GM12891 (cell line): ENCODE measurements at places on chromosomes 16 and 17.

DNA sequence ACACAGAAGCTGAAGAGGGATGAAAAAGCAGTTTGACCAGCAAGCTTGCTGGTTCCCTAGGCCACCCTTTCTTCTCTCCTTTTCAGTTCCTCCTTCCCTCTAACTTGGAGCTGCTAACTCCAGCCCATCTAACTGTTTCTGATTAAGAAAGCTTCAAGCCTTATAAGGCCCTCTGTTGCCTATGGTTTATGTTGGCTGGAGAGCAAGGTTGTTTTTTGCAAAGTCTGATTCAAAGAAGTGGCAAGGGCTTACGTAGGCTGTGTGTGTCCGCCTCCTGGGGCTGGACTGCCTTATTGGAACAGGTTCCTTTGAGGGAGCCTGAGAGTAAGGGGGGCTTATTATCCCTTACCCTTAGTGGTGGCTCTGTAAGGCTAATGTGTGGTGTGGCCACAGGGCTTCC, 7.1 kb downstream of the AKAP1 start:
- DNase-seq, result no peak

- no peak for DNase-seq
Observed at GRCh38 chr17:17448076-17448475, 28.7 kb upstream of the MED9 start.

DNA sequence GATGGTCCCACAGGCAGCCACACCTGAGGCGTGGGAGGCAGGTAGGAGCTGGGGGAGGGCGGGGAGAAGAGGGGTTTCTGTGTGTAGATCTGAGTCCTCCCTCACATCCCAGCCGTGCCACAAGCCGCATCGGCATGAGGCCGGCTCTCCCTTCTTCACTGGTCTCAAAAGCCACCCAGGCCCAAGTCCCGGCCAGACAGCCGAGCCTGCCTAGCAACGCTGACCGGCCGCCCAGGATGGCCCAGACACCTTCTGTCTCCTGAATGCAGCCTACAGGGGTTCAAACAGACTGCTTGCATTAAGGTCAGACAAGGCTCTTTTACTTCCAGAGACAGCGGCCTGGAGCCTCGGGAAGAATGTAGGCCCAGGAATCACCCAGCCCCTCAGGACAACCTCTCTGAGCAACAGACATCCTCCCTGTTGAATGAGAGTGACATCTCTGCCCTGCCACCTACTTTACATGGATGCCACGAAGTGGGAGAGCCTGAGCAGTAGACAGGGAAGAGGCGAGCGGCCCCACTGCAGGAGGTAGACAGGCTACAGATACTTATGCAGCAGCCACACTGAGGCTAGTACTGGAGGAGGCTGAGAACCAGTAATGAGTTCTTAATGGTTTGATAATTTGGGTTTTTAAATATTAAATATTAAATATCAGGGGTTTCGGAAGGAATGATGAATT, 69.6 kb downstream of the N4BP1 start:
- DNase-seq, result no peak

DNA sequence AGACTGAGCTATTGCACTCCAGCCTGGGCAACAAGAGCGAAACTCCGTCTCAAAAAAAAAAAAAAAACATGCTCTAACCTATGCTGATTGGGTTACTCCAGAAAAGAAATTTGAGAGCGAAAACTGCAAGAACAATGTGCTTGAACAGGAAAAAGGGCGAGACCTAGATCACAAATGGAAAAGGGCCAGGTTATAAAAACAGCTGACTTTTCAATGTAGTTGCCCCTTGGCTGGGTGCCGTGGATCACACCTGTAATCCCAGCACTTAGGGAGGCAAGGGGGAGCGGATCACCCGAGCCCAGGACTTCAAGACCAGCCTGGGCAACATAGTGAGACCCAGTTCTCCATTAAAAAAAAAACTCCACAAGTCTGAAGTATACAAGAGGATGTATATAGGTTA, 48.8 kb downstream of the MRM3 start:
- DNase-seq, result no peak

GRCh38 chr16:28090646-28091377, 27.3 kb upstream of the GSG1L start:
- DNase-seq, result no peak

DNA sequence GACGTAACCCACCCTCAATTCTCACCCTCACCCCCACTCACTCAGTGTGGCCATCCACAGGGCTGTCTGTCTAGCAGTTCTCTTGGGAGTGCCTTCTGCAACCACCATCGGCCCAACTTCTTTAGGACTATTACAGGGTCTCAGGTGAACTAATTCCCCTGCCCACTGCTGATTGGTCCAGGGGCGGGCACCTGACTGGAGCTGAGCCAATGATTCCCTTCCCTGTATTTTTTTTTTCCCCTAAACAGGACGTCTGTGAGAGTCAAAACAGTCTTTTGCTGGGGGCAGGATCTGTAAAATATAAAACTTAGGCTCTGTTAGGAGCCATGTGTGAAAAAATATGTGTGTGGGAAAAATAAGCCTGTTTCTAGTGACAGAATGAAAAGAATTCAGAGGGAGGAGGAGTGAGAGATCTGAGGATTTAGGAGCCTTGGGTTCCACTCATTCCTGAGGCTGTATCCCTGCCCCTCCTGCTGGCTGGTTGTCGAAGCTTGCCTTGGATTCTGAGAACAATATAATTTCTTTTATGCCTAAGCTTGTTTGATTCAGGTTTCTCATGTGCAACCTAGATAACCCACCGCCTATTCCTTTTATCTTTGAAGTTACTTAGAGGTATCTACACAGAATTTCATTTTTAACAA, 115.0 kb downstream of the SPACA3 start:
- no peak for DNase-seq

GRCh38 chr16:50248845-50249244, 17.5 kb upstream of the ADCY7 start:
- no peak for DNase-seq

GRCh38 chr17:41654678-41655607, 30.6 kb upstream of the KRT17 start:
- DNase-seq, result no peak

DNA sequence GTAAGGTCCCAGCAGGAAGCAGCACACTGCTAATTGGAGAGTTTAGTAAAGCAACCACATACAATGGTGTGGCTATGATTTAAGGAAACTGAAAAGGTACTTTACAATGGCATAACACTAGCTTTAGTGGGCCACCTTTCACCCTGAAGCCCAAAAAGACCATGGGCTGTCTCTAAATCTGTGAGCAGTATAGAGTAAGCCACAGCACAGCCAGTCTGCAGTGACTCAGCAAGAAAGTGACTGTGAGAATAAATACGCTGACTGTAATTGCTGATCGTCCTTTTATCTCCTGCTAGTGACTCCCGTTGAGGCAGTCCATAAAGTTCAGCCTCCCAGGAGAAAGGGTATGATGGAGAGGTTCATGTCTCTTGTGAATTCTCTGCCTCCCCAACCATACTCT, 679.8 kb upstream of the KIF2B start:
- no peak for DNase-seq

DNA sequence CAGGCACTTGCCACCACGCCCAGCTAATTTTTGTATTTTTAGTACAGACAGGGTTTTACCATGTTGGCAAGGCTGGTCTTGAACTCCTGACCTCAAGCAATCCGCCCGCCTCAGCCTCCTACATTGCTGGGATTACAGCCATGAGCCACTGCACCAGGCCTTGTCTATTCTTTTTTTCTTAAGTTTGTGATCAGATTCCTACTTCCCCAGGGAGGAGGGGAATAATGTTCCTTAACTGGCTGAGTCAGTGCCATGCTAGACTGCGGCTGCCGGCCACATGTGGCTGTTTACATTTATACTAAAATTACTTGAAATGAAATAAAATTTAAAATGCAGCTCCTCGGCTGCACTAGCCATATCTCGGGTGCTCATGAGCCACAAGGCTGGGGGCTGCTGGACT, 27.8 kb upstream of the USP36 start:
- no peak for DNase-seq

- DNase-seq, result no peak
Observed at GRCh38 chr16:89006036-89006752, 29.2 kb upstream of the CBFA2T3 start.

GRCh38 chr16:4283939-4284338, 11.1 kb upstream of the TFAP4 start:
- DNase-seq, result no peak

- no peak for DNase-seq
Observed at GRCh38 chr16:75198135-75198600, 8.8 kb downstream of the CTRB2 start.

GRCh38 chr17:83108709-83109108, 29.3 kb downstream of the METRNL start:
- DNase-seq, result no peak

DNA sequence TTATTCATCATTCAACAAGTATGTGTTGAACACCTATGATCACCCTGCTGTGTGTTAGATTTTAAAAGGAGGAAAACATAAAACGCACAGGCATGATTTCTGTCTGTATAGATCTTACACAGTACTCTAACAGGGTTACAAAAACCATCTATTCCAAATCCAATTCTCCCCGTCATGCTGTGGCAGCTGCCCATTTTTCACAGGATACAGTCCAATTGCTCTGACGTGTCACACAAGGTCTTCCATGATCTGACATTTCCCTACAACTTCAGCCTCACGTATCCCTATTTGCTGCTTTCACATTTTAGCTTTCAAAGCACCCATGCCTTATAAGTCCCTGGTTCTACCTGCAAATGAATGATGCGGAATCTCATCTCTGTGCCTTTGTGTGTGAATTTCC, 67.0 kb upstream of the CNTNAP4 start:
- no peak for DNase-seq

- DNase-seq, result no peak
Observed at GRCh38 chr16:66299349-66299748, 67.1 kb upstream of the CDH5 start.

- DNase-seq, result no peak
Observed at GRCh38 chr17:28928061-28928460, 23.3 kb downstream of the PHF12 start.
